Mesenchymal stem cell (in vitro differentiated cells and primary cell): ENCODE measurements at places on chromosomes 2 and 18.

GRCh38 chr2:60898567-60898966, 17.2 kb downstream of the REL start:
- no peak for DNase-seq

- DNase-seq, result peak; percentile 64
Observed at GRCh38 chr18:8705238-8705960, at the start of gene MTCL1. Gene MTCL1, plus strand, starts transcription at chr18:8705556. Its CDS starts 105 bp downstream, at chr18:8705661.

GRCh38 chr2:149132901-149133300, 94.4 kb downstream of the LYPD6B start:
- DNase-seq, result no peak

DNA sequence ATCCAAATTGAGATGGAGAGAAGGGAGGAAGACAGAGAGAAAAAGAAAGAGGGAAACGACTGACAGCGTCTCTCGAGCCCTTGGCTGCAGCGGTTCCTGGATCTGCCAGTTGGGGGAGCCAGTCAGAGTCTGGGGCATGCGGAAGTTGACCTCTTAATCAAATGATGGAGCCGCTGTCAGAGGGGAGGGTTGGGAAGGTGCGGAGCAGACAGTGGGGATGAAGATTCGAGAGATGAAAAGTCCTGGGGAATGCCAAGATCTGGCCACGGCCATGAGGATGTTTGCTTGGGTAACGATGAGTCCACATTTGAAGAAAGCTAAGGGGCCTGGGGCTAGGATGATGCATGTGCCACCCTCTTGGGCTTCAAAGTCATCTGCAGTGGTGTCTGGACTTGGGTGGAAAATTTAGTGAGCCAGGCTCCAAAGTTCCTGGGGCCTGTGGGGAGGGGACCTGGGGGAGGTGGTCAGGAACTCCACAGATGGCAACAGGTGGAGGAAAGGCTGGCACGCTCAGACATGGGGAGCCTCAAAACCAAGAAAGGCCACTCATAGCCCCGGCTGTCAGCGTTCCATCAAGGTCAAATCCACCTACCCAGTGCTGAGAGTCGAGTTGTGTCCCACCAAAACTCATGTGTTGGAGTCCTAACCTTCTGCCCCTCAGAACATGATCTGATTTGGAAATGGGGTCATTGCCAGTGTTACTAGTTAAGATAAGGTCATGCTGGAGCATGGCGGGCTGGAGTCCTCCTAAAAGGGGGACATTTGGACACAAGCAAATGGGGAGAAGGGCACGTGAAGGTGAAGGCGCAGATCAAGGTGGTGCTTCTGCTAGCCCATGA, 200.1 kb downstream of the NDUFA10 start:
- no peak for DNase-seq

DNA sequence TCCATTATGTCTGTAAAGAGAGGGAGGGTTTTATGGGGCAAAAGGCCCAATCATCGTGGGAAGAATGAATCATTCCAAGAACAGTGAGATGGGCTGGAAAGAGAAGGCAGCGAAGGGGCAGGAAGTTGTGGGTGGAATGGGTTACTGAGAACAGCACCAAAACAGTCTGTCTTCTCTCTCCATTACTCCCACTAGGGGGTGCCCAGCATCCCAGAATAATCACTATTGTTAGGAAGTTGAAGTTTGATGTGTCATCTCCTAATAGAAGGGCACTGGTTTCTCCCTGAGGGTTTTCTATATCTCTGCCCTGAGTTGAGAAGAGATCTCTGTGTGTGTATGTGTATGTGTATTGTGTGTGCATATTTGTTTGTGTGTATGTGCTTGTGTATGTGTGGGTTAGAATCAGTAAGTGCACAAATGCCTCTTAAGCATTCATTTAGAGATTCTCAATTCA, 76.6 kb upstream of the MAP4K3 start:
- peak; percentile 97 for DNase-seq

DNA sequence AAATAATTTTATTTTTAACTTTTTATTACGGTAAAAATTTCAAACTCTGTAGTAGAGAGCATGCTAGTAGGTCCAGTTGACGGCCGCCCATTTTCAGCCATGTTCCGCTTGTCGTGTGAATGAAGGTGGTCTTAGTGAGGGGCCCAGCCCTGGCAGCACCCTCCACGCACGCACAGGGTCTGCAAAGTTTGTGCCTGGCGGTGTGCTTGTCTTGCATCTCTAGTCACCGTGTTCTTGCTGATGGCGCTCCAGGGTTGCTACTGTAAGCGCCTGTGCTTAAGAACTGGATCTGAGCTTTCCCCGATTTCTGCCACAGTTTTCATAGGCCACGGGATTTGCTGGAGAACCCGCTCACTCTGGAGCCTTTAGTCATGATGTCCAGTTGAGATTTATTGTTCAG, 28.9 kb downstream of the LDLRAD4 start:
- DNase-seq, result no peak

DNA sequence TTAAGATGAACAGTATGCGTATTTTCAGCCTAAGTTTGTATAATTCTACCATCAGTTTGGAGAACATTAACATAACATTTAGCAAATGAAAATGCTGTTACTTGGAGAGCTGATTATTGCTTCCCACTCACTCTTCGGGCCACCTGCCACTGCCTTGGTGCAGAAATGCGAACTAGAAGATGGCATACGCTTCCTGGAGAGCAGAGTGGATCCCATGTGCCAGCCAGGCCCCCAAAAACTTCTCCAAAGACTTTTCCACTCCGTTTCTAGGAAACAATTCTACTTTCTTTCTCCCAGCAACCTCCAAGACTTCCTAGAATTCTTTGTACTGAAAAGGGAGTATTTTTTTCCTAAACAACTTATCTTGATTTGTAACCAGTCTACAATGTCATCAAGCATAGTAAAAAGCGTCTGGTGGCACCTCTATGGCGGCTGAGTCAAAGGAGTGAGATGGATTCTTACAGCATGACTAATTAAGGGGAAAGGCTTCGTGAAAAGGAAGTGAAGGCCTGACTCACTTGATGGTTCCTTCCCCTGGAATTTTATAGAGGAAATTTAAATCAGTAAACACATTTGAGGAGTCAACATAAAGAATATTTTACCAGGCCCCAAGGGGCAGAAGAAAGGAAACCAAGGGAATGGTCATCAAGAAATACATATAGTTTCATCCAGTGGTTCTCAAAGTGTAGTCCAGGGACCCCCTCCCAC, 36.6 kb downstream of the FEZ2 start:
- DNase-seq, result peak; percentile 95

- DNase-seq, result no peak
Observed at GRCh38 chr2:17520761-17521160, 2.5 kb upstream of the RAD51AP2 start.

DNA sequence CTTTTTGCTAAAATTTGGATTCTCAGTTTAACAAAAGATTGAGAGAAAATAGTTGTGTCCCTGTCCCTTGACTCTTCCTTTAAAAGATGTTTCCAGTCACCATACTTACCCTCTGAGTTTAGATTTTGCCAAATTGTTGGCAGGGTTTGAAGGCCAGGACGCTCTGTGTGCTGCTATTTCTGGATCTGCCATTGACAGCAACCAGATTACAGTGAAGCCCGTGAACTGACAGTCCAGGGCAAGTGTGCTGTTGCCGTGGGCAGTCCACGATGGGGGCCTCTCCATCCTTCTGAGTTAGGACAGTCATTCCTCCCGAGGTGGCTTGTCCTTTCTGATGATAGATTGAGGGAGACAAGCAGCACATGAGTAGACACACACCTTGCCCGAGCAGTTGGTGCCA, 89.9 kb downstream of the PTPRM start:
- DNase-seq, result no peak

DNA sequence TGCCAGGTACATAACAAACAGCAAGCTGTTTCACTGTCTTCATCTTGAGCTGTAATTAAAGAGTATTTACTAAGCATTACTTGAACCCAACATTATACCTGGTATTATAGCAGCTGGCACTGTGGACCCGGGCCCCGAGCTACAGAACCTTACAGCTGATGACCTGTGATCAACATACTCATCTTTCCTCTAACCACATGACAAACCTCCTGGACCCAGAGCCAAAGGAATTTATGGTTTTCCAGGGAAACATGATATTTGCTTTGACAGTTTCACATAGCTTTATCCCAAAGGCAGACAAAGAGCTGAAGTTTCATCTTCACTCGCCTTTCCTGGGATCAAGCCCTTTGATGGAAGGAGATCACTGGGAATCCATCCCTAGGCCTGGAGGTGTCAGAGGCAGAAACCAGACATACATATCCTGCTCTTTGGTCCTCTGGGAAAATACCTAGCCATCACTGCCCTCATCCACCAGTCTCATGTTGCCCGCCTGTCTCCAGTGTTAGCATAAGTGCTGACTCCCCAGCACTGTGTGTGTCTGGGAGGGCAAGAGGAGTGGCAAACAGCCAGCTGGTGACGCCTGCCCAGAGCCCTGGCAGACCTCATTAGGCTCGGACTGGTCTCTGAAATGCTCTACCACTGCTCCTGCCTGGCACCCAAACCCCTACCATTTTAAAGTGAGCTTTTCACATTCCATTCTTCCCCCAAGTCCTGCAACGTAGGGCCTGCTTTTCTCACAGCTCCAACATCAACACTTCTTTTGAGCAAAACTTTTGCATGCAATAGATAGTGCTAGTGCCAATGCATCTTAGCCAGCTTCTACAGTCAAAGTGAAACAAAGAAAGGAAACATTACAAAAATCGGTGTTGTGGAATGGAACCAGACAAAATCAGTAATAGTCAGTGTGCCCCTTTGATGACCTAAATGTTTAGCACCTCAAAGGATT, 138.8 kb upstream of the CTAGE1 start:
- DNase-seq, result no peak

GRCh38 chr18:56146565-56146964, 491.8 kb downstream of the TXNL1 start:
- no peak for DNase-seq

DNA sequence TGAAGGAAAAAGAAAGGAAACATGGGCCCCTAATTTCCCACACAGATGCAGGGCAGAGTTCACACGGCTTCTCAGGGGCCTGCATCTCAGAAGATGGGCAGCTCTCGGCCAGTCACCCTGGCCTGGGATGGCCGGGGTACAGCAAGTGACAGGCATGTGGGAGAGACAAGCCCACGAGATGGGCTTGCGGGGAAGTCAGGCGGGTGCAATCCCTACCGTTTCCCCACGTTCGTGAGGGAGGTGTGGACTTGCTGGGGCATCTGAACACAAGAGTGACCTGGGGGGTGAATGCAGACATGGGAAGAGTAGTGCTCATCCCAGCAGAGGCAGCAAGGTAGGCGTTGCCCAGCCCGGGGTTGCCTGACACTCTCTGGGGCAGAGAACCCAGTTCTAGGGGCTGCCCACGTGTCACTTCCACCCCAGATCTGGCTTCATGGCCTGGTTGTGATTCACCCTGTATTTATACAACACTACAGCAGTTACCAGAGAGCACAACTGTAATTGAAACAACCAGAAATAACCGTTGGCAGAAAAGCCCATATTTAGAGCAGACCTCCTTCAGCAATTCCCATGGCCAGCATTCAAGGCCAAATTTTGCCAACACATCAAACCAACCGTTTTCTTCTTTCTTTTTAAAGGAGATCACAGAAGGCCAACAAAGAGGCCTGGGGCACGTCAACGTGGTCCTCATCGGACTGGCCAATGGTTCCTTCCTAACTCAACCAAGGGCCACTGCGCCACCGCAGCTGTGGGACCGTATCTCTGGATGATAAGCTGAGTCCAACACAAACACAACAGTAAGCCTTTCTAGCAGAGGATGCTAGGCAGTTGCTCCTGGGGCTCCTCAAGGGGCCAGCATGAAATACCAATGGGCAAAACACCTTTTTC, 58.4 kb downstream of the PARD6G start:
- DNase-seq, result no peak

GRCh38 chr2:110655701-110656100, 22.2 kb downstream of the BUB1 start:
- DNase-seq, result no peak

DNA sequence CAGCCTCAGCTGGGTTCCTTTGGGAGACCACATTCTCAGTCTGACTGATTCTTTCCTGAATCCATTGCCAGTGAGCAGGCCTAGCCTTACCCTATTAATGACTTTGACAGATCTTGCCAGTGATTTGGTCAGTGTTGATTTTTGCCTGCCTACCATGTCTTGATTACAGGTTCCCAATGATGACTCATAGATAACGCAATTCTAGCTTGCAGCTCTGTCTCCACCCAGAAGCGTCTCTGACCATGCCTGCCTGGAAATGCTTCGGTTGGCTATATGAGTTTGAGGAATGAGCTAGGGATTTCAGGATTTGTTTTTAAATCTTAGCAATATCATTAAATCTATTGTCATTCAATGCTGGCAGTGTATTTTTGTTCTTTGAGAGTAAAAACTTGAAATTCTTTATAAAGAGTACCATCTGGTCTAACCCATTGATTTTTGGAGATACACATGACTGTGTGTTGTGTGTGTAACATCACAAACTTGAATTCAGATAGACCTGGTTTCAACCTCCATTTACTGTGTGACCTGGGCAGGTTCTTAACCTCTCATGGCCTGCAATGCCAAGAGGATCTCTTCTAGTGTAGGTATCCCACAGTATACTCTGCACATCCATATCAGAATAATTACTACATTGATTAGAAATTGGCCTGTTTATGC, 57.0 kb downstream of the CCDC150 start:
- DNase-seq, result peak; percentile 74

- peak; percentile 89 for DNase-seq
Observed at GRCh38 chr2:9112079-9112721, 94.4 kb upstream of the ASAP2 start.

DNA sequence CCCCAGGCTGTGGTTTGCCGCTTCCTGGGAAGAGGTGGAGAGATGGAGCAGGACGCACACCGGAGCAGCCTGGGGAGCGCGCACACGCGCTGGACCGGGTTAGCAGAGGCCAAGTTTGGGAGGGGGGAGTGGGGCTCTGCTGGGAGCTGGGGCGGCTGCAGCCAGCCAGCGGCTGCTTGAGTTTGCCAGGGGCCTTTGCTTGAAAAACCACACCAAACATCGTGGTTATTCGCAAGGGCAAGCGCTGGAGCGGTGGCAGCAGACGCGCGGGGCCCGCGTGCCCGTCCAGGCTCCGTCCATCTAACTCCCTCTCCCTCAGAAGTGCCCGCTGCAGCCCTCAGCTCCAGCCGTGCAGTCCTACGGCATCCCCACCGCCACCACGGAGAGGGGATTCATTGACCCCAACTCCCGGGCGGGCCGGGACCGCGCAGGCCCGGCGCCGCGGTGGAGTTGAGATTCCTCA, 4.6 kb downstream of the PTGR3 start:
- DNase-seq, result no peak

DNA sequence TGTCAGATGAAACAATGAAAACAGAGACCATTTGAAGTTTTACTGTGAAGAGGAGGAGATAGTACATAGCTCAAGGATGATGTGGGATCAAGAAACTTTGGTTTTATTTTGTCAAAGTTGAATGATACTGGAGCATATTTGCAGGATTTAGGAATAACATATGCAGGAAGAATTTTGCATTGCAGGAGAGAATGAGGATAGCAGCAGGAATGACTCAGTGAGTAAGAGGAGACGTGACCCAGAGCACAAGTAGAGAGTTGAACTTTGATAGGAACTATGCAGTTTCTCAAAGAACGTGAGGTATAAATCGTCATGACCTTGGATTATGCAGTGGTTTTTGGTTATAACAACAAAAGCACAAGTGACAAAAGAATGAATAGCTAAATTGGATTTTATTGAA, 47.7 kb downstream of the MAPRE2 start:
- DNase-seq, result no peak
